ENCODE measurements at places on chromosomes 11 and 22. TPM values are rescaled to one million over a fixed set of nuclear protein-coding genes. Genes with fewer than 3 reads are reported as not detected.

DNA sequence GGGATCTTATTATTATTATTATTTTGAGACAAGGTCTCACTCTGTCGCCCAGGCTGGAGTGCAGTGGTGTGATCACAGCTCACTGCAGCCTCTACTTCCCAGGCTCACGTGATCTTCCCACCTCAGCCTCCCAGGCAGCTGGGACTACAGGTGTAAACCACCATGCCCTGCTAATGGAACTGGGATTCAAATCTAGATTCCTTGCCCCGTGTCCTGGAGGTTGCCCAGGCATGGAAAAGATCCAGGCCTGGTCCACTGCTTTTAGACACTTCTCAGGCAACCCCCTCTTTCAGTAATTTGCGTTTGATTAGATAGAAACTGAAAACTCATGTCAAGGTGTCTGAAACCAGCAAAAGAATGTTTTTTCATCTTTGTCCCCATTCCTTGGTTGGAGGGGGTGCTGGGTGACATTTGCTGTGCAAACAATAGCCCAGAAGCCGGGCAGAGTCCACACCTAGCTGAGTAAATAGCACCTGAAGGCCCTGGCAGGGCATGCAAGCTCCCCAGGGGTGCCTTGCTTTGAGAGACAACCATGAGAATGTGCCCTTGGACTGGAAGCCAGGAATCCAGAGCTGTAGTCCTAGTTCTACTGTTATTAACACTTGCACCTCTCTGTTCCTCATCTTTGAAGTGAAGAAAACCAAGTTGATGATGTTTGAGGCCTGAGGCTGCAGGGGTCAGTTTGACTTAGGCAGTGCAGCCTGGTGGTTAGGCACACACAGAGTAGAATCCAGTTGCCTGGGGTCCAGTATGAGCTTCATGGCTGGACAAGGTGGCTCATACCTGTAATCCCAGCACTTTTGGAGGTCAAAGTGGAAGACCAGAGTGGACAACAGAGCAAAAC is 19.1 kb upstream of the XBP1 start:
- DNase-seq, result no peak

- no peak for DNase-seq
These were observed 24.7 kb downstream of the CAPN1 start for GRCh38 chr11:65206441-65206841.

DNA sequence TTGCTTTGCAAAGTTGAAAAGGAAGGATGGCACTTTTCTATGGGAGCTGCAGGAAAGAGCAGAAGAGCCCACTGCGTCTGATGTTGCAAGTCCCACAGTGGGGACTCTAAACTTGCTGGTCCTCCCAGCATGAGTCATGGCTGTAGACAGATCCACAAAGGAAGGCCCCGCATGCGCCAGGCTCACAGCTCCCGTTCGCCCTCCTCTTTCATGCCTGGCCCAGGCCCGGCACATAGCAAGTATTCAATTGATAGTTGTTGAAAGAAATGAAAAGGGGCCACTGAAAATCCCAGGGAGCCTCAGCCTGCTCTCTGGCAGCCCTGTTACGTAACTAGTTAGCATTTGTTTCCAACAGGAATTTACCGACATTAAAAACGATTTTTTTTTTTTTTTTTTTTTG is 18.9 kb downstream of the AP1B1 start:
- no peak for DNase-seq

GRCh38 chr22:36334081-36334820 is 53.5 kb downstream of the MYH9 start:
- no peak for DNase-seq

DNA sequence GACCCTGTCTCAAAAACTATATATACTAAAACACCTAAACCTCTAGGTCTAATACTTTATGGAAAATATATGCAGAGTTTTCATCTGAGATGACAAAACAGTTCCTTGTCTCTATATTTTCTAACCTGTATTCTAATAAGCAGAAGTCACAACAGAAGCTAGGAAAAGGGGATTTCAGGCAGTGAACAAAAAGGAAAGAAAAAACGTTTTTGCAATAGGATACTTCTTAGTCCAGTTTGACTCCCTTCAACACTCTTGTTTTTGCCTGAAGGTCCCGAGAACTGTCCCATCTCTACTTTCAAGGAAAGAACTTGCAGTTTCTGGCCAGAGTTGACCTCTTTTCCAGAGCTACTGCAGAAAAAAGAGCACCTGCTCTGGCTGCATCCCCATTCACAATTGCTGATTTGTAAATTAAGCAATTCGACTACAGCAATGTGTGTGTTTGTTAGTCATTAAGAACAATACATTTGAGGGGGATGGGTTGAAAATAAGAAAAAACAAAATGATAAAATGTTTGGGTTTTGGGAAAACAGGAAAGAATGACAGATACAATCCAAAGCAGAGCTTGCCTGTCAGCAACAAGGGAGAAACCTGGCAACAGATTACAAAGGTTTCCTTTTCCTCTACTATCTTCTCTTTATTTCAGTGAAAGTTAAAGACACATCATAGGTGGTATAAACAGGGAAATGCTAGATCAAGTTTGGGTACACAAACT is 160.0 kb downstream of the FCHSD2 start:
- DNase-seq, result no peak

GRCh38 chr11:60457576-60457975 is 1.9 kb downstream of the MS4A1 start:
- DNase-seq, result peak; percentile 74

DNA sequence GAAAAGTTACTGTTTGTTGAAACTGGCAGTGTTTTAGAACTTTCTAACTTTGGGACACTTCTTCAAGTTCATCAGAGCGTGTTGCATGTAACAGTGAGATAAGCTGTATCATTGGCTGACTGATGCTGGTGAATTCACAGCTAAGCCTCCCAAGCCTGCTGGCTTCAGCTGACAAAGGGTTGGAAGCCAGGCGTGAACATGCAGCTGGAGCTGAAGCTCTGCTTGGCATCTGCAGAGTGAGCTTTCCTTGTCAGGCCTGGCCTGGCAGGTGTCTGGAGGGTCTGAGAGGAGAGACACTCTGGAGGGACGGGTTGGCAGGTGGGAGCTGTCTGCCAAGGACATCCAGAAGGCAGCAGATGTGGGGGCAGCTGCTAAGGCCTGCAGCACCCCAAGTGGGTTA is 1.5 kb downstream of the AMPD3 start:
- no peak for DNase-seq

GRCh38 chr22:47543447-47543846 is 781.0 kb downstream of the TBC1D22A start:
- no peak for DNase-seq

- DNase-seq, result no peak
These were observed 257.8 kb upstream of the SYN3 start for GRCh38 chr22:33315954-33316353.

DNA sequence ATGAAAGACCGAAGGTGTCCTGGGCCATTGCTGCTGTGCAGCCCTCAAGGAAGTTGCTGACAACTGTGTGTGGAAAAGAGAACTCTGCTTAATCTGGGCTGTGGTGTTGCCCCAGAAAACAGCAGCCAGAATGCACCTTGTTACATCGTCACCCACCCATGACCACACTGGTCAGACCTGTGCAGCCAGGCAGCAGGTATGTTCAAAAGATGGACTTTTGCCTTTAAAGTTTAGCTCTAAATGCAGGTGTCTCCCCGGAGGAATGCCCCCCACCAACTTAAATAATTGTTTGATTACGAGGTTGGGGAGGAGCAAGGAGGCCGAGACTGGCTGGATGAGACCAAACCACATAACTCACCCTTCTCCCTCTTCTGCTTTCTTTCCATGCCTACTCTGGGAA is 15.3 kb upstream of the POLA2 start:
- DNase-seq, result no peak

DNA sequence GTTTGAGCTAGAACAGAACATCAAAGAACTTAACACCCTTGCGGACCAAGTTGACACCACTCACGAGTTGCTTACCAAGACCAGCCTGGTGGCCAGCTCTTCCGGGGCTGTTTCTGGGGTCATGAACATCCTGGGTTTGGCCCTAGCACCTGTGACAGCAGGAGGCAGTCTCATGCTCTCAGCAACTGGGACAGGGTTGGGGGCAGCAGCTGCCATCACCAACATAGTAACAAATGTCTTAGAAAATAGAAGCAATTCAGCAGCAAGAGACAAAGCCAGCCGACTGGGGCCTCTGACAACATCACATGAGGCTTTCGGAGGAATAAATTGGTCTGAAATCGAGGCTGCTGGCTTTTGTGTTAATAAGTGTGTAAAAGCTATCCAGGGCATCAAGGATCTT is 8.7 kb downstream of the APOL5 start:
- no peak for DNase-seq

GRCh38 chr11:9313648-9314290 is 624 bp downstream of the TMEM41B start:
- no peak for DNase-seq

GRCh38 chr11:85431319-85431718 is 195.8 kb downstream of the DLG2 start:
- no peak for DNase-seq

DNA sequence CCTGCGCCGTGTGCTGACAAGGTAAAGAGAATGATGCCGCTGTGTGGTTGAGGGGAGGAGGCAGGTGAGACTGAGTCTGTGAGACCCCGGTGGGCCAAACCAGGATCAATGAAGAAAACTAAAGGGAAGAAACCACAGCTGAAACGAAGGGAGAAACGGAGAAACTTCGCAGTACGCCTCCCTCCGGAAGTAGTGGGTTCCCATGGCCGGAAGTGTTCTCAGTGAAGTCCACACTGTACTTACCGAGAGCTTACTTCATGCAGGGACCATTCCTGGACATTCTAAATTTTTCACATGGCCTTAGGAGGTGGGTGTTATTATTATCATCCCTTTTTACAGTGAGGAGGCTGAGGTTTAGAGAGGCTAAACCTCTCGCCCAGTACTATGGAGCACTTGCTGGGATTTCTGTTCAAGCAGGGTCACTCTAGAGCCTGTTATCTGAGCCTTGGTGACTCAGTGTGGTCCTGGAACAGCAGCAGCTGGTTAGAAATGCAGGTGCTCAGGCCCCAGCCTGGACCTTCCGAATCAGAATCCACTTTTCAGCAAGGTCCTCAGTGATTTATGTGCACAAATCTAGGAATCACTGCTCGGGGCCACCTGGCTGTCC is 17.9 kb downstream of the CD5 start:
- no peak for DNase-seq

GRCh38 chr22:46121523-46122287 is 28.6 kb upstream of the PPARA start:
- DNase-seq, result no peak

DNA sequence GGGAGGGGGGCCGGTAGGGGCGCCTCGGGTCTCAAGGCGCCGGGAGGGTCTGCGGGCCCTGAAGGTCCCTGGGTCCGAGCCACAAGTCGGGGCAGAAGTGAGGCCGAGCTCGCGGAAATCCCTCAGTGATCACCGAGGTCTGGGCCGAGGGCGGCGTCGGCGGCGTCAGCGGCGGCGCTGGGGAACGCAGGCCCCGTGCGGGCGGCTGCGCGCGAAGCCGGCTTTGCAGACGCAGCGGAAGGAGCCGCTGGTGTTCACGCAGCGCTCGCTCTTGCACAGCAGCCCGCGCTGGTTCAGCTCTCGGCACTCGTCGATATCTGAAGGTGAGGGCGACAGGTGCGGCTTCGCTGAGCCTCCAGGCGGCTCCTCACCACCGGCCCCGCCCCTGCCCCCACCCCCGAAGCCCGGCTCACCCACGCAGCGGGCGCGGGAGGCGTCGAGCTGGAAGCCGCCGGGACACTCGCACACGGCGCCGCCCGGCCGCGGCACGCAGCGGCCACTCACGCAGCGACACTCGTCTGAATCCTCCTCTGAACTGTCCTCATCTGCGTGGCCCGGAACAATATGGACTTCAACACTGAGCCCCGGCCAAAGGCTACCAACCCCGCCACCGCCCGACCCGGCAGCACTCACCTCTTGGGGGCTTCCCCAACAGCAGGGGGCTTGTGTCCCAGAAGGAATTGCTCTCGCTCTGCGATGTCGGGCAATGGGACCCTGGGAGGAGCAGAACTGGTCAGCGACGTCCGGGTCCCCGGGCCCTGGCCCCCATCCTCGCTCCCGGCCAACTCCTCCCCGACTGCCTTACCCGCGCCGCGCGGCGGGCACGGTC is 14.2 kb downstream of the SCYL1 start:
- DNase-seq, result no peak

- no peak for DNase-seq
These were observed 23.3 kb upstream of the RELA start for GRCh38 chr11:65685981-65686380.

GRCh38 chr11:18697576-18697975 is 1.0 kb upstream of the TMEM86A start:
- no peak for DNase-seq

DNA sequence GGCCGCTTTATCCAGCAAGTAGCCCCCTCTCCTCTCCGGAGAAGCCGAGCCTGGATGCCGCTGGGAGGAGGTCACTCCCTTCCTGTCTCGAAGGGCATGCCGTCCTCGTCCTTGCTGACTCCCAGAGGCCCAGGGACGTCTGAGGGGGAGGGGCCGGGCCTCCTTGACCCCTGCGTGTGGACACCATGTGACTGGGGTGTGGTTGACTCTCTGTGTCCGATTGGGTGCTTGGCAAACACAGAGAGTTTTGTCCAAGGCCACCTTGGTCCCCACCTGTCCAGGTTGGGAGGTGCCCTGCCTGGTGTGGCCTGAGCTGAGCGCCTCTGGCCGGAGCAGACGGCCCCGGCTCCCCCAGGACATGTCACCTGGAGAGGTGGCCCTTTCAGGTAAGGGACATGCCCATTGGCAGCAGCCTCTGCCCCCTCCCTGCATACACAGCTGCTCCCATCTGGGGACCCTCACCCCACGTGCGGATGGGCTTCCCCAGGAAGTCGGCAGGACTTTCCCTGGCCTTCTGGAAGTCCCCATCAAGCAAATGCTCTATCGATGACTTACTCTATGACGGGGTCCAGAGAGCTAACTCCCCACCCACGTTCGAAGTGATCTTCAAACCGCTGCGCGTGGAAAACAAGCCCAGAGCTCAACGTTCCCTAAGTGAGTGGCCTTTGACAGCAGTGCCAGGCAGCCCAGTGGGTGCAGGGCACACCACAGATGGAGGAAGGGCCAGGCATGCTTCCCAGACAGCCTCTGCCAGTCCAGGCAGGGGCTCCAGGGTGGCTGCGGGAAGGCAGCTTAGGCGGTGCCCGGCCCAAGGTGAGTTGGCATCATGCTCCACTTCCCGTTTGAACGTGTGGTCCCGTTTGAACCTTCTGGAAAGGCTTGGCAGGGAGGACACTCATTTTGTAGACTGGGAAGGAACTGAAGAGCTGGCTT is at the start of gene SMIM38:
Gene SMIM38 (plus strand): TSS at position 634 of the 933 bp plus-strand sequence. CDS start 1,912 bp downstream, outside the sequence.
- DNase-seq, result peak; percentile 15

GRCh38 chr11:71895961-71896360 is 17.7 kb downstream of the DEFB131B start:
- no peak for DNase-seq

- no peak for DNase-seq
These were observed 301.5 kb upstream of the ANO3 start for GRCh38 chr11:26030399-26030798.

CNTF gene
- total RNA-seq, result 5.9 TPM

PNPLA3 gene
- not detected for total RNA-seq

CRY2 gene
- 65.1 TPM for total RNA-seq

ZNRF3 gene
- 0.70 TPM for total RNA-seq

CATSPERZ gene
- not detected for total RNA-seq

DERL3 gene
- total RNA-seq, result 74.1 TPM

RTN4R gene
- total RNA-seq, result 0.51 TPM
